NCI-H446 (cell line): ENCODE measurements at places on chromosomes 4 and X.

DNA sequence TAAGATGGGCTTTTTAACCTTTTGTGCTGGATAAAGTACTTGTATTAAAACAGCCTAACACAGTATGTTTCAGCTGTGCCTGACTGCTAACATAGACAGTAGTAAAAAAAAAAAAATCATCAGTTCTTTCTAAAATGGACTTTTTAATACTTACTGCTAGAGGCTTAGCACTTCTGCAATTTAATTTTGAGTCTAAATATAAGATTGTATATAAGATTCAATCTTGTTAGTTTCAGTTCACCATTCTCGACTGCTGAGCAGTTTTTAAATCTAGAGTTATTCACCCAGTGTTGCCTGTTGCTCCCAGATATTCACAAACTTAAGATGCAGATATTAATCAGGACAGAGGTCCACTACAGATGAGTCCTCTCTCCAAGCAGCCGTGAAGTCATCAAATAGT is 6.8 kb downstream of the PLA2G12A start:
- no peak for DNase-seq

GRCh38 chrX:67555578-67556203 is 11.9 kb downstream of the AR start:
- peak; percentile 22 for DNase-seq

- no peak for DNase-seq
These were observed 37.5 kb downstream of the PNPLA4 start for GRCh38 chrX:7889680-7890079.

- peak; percentile 75 for DNase-seq
These were observed 20.1 kb upstream of the ARAF start for GRCh38 chrX:47540754-47541538.

- DNase-seq, result no peak
These were observed 667.5 kb downstream of the RAPGEF2 start for GRCh38 chr4:159770401-159770800.

DNA sequence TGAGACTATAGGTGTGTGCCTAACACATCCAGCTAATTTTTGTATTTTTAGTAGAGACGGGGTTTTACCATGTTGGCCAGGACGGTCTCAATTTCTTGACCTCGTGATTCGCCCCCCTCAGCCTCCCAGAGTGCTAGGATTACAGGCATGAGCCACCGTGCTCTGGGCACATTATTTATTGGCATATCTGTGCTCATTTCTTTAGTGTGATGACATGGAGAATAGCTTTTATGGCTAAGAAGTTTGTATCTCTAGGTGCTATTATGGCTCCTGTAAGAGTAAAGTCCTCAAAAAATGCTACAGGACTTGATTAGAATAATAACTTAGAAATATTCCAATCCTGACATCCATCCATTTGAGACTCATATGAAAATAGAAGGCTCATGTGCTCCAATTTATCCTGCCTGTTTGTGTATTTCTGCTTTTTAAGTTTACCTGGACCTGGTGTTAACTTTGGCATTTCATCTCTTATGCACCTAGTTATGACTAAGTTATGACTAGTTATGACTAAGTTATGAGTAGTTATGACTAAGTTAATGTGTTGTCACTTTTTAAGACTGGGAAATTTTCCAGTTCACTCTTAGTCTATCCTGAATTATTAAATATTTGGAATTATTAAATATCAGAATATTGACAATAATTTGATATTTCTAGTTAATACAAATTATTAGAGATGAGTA is 36.4 kb upstream of the UNC5C start:
- DNase-seq, result no peak

DNA sequence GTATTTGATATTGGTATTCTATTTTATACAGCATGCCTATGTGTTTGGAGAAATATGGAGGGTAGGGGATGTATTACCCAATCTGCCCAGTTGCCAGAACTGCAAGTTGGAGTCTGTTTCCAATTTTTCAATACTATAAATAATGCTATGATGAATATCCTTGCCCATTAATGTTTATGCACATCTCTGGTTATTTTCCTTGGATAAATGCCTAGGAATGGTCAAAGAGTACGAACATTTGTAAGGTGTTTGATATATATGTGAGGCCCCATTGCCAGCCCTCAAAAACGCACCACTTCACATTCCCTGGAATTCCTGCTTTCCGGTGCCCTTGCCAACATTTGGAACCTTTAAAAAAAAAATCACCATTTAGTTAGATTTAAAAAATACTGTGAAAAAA is 34.3 kb downstream of the CLDN34 start:
- no peak for DNase-seq

GRCh38 chr4:20017777-20018115 is 234.0 kb upstream of the SLIT2 start:
- peak; percentile 49 for DNase-seq

DNA sequence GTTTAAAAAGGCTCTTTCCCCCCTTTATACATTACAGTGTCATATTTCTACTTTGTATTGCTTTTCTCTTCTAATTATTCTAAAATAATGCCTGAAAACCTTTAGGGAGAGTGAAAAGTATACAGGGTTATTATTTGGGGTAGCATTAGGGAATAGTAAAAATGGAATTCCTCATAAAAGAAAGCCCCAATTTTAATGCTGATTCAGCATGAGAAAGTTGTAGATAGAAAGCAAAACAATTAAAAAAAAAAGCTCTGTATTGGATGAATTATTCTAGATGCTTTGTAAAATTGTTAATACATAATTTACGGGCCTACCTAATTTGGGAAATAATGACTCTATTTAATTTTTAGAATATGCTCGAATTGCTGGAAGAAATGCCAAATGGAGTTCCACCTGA is 92.4 kb downstream of the RS1 start:
- DNase-seq, result no peak

- DNase-seq, result no peak
These were observed 953.6 kb upstream of the AGA start for GRCh38 chr4:178395798-178396197.

DNA sequence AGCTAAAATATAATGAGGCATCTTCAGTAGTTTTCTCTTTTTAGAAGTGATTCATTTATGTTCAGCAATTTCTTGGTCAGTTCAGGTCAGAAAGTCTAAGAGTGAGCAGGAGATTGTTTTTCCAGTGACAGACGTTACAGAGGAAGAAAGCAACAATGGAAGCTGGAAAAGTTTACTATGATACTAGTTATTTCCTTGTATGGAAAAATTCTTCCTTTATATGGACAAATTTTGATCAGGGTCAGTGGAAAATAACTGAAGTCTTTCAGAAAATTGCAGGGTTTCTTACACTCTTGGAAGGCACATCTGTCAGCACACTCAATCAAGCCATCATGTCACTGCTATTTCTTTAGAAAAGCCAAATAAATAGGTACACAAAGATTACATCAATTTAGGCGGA is 1120.7 kb downstream of the FAT4 start:
- no peak for DNase-seq

DNA sequence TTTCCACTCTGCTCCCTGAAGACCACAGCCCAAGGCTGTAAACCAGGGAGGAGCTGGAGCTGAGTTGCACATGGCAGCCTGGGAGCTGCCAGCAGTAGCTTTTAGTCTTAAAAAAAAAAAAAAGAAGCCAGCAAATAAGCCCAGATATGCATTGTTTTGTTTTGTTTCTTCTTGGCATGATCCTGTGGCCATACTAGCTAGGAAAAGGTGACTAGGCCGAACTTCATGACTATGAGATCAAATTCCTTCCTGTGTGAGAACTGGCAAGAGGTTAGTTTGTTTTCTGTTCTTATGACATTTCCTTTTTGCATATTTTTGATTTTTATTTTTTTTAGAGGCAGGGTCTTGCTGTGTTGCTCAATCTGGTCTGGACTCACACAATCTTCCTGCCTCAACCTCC is 323.3 kb downstream of the DCTD start:
- no peak for DNase-seq

DNA sequence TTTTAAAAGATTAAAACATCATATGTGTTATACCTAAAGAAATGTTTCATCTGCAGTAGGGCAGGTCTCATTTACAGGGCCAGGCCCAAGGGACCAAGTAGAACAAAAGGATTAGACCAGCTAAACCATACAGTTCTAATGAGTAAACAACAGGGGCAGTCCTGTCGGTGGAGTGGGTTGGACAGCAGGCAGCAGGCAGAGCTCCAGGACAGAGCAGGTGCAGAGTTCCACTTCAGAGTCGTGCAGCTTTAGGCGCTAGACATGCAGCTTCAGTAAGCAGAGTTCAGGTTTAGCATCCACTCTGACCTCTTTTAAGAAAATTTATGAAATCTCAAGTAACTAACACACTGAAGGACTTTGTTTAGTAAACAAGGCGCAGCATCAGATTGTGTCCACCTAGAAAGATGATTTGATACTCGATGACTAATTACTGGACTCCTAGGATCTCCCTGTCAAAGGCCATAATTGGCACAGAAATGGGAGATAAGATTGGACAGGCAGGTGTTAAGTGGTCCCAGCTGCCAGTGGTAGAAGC is 487.7 kb upstream of the INTU start:
- DNase-seq, result no peak

DNA sequence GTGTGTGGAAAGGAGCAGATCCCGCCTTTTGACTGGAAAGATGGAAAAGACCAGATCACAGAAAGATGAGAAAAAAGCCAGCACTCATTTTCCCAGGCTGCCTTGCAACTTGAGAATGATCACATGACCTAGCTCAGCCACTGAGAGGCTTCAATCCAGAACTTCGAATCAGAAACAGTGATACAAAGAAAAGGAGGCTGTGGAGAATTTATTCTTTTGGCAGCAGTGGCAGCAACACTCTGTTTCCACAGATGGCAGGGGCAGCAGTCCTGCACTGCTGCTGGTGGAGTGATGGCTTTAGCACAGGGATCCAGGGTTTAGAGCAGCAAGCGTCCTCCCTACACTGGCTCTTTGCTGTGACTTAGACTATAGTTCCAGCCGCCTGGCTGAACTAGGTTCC is 77.8 kb upstream of the SH3RF1 start:
- no peak for DNase-seq

DNA sequence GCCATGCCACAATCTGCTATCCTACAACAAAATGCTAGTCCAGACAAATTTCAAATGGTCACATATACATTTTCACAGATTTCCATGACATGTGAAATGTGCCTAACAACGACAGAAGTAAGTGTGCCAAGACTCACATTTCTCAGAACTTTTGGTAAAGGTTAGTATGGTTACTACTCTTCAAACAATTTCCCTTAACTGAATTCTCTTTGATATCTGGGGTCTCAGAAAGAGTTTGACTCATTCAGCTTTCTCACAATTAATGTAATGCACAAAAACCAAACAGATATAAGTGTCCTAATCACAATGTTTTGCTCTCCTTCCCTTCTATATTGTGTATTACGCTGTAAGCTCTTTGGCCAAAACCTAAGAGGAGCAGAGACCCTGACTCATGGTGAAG is 122.4 kb upstream of the LEF1 start:
- no peak for DNase-seq

DNA sequence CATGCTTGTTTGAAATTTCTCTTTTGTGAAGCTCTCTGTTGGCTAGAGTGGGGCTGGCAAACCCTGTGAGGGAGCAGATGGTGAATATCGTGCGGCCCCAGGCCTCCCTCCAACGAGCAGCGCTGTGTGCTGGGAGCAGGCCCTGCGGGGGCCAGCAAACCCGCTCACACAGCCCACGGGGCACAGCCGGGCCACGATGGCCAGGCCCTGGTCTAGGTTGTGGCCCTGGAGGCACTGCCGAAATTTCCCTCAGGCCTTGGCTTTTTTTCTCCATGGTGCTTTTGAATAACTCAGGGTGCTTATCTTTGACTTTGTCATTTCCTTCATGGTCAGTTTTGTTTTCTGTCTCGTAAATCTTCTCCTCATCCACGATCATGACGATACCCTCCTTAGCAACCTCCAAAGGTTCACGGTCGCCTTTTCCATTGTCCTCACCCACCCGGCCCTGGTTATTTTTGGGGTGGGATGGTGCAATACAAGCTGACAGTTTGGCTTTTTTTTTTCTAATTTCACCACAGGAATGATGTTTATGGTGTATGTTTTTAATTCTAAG is 20.7 kb downstream of the PCGF3 start:
- DNase-seq, result peak; percentile 16

DNA sequence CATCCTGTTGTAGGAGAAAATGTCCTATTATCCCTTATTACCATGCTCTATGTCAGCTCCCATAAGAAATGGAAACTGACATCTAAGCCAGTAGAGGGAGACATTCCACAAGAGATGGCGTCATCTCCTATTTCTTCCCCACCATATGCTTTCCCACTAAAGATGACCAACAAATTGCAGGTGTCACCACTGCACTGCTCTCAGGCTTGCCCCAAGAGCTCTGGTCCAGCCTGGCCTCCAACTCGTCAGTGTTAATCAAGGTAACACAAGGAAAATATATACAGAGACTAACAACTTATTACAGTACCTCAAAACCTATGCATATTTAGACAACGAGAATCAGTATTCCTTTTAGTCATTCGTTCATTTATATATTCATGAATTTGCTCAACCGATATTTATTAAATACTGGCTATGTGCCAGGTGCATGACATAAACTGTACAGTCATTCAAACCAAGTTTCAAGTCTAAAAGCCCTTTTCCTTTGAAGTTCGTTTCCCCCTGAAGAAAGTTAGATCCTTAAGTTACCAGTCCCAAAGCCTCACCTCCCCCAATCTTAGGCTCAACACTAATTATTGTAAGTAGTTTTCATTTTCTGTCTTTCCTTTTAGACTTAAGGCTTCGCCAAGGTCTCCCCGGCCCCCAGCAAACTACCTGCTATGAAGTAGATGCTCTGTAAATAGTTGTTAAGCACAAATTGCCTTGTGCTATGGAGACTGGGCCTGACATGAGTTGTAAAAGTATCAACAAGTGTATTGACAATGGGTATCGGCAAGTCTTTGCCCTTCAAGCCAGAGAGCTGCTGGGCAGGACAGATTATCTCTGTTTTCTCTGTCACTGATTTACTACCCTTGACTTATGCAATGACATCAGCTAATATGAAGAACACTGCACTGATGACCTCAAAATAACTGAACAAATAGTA is 3.1 kb upstream of the FGB start:
- DNase-seq, result peak; percentile 10

GRCh38 chr4:5709207-5709575 is 832 bp upstream of the EVC2 start:
- DNase-seq, result no peak

DNA sequence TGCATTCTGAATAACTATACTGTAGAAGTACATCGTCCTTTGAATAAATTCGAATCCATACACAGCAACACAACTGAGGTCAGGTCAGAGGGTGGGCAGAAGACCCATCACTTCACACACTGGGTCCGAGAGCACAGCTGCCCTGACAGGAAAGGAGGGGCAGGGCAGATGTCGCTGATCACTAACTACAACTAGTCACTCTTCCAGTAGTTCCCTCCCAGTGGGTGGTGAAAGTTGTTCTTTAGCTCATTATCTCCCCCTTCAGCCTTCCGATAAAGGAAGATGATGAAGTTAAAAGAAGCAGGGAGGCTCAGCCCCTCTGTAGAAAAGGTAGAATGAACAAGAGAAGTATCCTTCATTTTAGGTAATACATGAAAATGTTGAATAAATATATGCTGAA is 278.9 kb downstream of the INPP4B start:
- DNase-seq, result peak; percentile 12
